Stimulated activated CD4-positive, alpha-beta T cell treated with anti-CD3 and anti-CD28 coated beads, Interleukin-2, amount 100 ng/mL, for 4 hours (primary cell): ENCODE measurements at places on chromosomes 11 and 22.

DNA sequence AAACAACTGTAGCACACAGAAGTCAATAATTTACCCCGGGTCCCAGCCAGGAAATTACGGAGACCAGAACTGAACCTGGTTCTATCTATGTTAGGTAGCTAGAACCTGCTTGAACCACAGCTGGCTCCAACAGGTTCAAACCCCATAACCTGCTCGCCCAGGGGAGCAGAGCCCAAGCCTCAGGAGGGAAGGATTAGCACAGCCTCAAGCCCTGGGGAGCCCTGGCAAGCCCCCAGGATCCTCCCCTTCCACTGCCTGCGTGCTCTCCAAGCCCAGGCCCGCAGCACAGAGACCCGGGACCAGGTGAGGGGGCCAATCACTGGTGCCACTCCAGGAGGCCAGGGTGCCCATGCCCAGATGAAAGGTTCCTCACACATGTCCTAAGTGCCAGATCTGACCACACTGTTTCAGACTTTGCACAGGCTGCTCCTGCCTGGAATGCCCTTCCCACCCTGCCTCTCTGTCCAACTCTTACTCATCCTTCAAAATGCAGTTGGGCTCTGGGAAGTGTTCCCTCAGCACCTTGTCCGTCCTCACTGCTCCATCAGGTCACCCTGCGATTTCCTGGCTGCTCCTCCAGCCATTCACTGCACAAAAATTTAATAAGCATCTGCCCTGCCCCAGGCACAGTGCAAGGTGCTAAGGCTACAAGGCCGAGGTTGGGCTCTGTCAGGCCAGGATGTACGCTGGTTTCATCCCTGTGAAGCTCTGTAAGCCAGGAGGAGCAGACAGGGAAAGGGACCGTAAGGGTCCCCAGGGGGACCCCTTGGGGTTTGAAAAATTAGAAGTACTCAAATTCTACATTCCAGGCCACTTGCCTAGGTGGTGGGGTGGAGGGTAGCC, 32.2 kb downstream of the ARRB1 start:
- no peak for DNase-seq

GRCh38 chr11:34682825-34683224, 61.9 kb downstream of the EHF start:
- no peak for DNase-seq

DNA sequence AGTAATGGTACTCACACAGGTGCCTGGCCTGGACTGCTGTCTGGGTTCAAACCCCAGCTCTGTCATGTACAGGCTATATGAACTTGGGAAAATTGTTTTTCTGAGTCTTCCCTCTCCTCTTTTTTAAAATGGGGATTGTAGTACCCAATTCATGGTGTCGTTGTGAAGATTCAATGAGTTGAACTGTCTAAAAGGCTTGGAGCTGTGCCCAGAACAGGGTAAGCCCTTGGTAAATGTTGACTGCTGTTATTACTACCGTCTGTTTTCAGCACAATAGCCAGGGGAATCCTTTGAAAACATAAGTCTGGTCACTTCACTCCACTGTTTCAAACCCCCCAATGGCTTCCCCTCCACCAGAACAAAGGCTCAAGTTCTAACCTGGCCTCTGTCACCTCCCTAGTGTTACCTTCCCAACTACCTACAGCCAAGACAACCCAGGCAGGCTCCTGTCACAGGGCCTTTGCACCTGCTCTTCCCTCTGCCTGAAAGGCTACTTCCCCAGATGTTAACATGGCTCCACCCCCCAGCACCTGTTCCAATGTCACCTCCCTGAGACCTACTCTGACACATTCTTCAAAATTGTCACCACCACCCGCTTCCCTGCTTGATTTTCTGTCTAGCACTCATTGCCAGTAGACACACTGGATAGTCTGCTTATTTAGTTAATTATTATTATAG, 152.8 kb downstream of the CHST1 start:
- no peak for DNase-seq

DNA sequence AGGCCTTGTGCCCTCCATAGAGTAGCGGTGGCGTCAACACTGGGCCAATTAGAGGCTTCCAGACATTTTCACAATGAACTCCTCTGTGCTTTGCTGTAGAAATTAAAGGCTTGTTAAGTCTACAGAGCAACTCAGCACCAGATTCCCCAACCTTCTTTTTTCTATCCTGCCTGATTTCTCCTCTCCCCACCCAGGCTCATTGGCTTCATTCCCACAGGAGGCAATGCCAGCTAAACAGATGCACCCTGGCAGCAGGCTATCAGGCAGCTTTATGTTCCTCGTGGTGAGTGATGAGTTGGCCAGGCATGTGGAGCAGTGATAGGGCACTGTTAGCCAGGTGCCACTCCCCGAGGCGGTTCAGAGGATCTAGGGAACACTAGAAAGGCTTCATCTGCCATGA, 4.8 kb downstream of the DIXDC1 start:
- no peak for DNase-seq

GRCh38 chr11:106447631-106448191, 370.2 kb downstream of the AASDHPPT start:
- no peak for DNase-seq

- DNase-seq: no peak
These were observed 88.8 kb upstream of the SHANK2 start for GRCh38 chr11:71341173-71341572.

GRCh38 chr22:31093086-31093850, 12.2 kb downstream of the SMTN start:
- DNase-seq: no peak

DNA sequence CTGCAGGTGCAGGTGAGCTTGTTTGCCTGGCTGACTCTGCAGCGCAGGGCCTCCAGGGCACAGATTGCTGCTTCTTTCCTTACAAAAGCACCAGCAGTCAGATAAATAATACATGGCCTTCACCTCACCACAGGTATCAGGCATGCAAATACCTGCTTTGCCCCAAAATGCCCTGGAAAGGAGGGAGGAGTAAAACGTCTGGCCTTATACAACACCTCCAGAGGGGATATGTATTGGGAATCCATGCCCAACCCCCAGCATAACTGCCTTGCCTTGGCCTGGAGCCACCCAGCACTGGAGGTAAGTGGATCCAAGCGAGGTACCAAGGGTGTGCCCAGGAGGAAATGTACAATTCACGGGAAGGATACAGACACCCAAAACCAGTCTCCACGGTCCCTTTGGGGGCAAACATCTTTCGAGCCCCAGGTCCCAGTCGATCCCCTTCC, 860 bp downstream of the TMEM184B start:
- DNase-seq: no peak

DNA sequence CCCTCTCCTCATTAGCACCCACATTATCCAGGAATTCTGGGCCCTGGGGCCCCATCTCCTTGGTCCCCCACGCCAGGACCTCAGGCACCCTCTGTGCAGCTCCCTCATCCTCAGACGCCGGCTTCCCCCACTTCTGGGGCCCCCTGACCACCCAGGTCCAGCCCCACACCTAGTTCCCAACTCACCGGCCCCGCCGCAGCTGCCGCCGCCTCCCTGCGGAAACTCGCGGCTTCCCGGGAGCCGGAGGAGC, at the start of gene PCSK7:
Gene PCSK7, minus strand, starts transcription at position 232 of the 250 bp plus-strand sequence. CDS start 2,229 bp downstream, outside the sequence.
- no peak for DNase-seq

DNA sequence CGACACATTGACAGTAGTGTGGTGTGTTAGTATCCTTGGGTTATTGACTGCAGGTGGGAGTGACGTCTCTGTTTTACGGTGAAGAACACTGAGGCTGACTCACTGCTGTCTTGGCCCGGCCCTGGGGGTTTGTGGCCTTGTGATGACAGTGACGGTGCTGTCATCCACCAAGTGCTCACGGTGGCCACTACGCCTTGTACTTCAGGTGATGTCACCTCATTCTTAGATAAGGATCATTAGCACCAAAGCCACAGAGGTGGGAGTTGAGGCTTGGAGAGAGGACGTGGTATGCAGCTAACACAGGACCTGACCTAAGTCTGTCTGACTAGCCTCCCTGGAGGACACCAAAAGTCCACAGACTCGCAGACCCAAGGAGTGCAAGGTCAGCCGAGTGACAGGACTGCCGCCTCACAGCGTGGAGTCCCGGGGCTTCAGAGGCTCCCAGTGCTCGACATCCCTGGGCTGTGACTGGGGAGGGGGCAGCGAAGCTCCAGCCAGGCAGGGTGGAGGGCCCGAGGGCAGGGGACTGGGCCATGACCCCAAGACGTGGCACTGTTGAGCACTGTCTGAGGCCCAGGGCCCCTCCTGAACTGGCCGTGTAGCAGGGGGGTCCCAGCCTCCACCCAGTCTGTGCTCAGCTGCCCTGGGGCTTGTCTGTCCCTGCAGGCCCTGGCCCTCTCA, 56.5 kb downstream of the NAT10 start:
- DNase-seq: no peak

DNA sequence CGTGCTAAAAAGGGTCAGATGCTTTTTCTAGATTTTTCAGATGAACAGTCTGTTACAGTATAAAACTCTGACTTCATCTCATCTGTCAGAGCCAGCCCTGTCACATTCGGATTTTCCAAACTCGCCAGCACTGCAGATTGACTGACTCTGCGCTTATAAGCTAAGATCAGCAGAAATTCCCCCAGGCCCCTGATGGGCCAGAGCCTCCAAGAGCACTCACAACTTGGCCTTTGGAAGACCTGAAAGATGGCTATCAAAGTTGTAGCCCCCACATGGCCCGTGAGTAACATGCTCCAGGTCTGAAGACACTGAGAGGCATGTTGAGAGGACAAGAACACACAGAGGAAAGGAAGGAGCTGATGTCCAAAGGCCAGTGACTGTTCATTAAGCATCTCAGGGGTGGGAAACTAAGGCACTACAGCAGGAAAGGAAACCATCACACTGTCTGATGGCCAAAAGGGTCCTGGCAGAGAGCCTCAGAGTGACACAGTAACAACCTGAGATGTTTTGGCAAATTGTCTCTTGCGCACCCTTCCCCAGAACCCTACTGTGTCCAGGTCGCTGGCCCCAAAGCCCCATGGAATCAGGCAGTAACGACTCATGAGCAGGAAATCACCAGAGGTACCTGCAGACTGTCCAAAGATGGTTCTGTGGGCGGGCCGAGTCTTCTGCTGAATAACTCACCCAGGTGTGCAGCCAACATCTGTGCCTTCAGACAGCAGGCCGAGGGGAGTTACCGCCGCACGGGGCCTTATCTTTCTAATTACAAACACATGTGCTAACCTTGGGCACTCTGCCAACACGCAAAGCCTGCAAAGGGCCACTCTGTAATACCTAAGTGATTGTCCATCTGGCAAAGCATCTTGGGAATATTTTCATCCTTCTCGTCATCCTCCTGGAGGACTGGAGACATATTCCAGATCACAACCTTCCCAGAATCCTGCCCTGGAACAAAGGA, 23.6 kb downstream of the HIRA start:
- no peak for DNase-seq

DNA sequence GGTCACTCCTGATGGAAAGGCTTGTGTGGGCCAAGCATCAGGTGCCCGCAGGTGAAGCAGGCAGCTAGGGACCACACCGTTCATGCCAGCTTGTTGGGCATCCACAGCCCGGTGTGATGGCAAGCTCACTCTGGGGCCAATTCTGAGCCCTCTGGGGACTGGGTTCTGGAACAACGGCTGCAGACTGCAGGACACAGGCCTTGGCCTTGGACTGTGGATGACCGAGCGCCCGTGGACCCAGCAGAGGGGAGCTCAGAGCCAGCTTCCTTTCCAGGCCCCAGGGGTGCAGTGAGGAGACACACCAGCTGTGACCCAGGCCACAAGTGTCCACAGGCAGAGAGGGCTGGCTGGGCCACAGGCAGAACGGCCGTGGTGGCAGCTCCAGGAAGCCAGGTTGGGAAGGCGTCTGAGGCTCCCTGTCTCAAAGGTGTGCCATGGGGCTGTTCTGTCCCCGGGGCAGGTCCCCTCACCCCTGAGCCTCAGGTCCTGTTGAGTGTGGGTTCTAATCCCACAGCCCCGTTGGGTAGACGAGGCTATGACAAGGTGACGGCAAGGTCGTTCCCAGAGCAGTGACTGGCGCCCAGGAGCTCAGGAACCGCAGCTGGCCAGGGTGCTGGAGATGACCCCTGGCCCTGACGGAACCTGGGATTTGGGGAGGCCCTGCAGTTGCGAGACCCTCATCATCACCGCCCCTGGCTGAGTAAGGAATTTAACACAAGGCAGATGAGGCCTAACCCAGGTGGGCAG, 1079.4 kb downstream of the BRD1 start:
- DNase-seq: no peak

- DNase-seq: no peak
These were observed 458 bp downstream of the RTN4R start for GRCh38 chr22:20267441-20268278.

DNA sequence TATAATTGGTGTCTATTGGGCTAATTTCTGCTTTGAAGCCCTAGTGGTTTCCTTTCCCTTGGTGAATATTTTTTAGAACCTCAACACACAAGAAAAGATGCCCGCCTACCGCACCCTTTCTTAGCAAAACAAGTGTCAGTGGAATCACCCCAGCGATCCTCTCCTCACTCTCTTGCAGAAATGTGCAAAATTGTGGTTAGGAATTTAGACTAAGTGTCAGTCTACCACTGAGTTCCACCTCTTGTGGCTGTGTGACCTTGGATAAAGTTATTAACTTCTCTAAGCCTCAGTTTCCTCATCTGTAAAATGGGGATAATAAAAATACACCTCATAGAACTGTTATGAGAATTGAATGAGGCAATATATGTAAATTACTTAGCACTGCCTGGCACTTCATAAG, 5.3 kb upstream of the JAML start:
- no peak for DNase-seq

DNA sequence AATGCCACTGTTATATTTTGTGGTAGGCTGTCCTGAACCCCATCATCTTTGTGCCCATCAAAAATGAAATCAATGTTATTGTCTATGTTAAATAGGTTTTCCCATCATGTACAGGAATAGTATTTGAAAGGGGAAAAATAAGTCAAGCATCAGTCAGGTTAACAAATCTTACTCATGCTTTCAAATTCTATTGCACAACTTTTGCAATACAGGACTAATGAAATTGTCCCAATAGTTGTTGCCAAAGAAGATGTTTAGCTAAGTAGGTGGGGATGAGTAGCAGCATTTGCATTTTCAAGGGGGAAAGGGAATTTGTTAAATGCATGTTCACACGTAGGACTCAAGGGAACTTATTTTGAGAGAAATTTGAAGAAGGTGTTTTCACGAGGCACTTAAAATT, 962.1 kb downstream of the JRKL start:
- DNase-seq: no peak

DNA sequence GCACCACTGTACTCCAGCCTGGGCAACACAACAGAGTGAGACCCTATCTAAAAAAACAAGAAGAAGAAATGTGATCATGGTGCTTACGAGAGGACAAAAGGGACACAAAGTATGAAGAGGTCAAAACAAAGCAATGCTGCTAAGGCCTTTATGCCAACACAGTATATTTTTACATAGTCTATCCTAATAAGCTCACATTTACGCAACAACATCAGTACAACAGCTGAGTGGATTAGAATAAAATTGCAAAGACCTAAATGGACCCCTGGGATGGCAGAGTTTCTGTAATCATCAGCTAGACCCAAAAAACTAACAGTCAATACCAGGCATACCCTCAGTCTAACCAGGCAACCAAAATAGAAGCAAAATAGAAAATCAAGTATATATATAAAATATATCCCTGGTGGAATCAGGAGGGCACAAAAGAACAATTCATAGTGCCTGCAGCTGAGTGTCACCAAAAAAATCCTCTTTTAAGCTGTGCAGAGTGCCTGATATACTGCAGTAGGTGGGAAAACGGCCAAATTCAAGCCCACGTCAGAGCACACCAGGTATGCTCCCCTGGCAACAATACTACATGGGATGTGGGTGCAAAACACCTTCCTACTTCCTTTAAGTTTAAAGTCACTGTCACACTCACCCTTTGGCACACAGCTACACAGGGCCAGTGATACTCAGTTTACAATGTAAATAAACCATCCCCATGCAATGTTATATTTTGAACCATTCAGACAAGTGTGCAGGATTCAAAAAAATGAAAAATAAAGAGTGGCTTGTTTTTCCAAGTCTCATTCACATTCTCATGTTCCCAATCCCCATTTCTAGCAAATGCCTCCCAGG, 57.8 kb downstream of the RBFOX2 start:
- DNase-seq: no peak
